ENCODE measurements at places on chromosomes 3 and 15.

GRCh38 chr3:88362428-88362827, 212.7 kb downstream of the C3orf38 start:
- no peak for DNase-seq

GRCh38 chr3:113270068-113270467, 58.7 kb downstream of the BOC start:
- no peak for DNase-seq

DNA sequence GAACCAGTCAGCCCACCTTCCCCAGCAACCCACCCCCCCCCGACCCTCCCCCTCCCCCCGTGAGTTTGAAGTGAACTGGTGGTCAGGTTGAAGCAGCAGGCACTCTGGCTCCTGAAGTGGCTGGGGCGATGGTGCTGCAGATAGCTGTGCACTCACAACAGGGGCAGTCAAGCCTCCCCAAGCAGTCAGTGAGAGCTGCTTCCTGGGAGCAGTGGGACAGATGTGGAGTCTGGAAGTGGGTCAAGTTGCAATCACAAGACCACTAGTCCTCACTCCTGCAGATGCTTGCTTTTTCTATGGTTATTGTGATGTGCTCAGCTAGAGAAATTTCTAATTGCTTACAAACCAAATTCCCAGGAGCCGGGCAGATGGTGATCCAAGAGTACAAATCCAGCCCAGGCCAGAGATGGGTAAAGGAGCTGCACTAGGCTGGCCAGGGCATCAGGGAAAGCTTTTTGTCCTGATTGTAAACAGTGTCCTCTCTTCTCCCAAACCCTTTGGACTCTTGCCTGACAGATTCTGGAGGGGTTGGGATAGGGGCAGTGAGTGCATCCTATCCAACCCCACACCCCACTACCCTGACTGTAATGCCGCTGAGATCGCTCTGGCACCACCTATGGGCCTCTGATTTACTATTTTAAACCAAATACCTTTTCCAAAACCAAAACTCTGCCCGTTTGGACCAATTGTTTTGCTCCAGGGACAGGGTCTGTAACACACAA, 9.8 kb upstream of the CLPX start:
- no peak for DNase-seq

- no peak for DNase-seq
Observed at GRCh38 chr3:172312711-172313110, 135.5 kb downstream of the GHSR start.

- no peak for DNase-seq
Observed at GRCh38 chr15:64892847-64893403, 18.8 kb upstream of the ANKDD1A start.

GRCh38 chr3:29805757-29806156, 524.9 kb downstream of the RBMS3 start:
- DNase-seq: no peak

DNA sequence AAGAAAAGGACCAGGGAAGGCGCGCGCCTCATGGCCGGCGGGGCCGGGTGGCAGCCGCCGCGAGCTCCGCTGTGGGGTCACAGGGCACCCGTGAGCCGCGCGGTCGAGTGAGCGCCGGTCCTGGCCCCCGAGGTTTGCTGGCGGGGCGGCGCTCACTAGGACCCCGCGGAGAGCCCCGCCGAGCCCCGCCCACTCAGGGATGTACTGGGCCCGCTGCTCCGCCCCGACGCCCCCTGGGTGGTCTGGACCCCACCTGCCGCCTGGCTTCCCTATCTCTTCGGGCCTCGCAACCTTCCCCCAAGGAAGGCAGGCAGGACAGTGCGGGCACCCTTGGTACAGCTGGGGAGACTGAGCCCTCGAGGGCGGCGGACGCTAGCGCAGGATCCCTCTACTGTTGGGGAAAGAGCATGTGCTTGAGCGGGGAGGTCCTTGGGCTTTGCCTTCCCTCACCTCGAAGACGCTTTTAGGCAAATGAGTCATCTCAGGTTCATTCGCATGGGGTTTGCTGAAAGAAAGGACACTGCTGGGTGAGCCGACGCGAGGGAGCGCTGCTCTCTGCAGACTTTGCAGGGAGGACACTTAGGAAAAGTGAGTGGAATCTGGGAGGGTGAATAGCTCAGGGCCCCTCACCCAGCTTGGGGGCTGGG, at the start of gene CHRNB4:
CHRNB4 (minus strand) TSS at position 109 of the 647 bp plus-strand sequence; CDS start at position 32, 77 bp downstream.
- no peak for DNase-seq

DNA sequence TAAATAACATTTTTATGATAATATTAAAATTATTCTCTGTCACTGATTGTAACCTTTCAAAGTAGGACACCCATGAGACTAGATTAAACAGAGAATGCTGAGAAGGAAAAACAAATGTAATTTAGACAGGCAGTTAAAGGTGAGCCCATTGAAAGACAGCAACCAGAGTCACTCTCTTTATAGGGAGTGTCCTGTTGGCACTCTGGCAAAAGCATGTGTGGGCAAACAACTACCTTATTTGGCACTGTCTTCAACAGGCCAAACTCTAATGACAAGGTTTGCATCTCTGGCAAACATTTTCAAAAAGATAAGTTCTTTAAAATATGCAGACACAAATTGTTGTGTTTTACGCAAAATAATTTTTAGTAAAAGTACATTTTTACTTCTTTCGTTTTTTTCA, 29.8 kb downstream of the NFKBIZ start:
- DNase-seq: no peak

DNA sequence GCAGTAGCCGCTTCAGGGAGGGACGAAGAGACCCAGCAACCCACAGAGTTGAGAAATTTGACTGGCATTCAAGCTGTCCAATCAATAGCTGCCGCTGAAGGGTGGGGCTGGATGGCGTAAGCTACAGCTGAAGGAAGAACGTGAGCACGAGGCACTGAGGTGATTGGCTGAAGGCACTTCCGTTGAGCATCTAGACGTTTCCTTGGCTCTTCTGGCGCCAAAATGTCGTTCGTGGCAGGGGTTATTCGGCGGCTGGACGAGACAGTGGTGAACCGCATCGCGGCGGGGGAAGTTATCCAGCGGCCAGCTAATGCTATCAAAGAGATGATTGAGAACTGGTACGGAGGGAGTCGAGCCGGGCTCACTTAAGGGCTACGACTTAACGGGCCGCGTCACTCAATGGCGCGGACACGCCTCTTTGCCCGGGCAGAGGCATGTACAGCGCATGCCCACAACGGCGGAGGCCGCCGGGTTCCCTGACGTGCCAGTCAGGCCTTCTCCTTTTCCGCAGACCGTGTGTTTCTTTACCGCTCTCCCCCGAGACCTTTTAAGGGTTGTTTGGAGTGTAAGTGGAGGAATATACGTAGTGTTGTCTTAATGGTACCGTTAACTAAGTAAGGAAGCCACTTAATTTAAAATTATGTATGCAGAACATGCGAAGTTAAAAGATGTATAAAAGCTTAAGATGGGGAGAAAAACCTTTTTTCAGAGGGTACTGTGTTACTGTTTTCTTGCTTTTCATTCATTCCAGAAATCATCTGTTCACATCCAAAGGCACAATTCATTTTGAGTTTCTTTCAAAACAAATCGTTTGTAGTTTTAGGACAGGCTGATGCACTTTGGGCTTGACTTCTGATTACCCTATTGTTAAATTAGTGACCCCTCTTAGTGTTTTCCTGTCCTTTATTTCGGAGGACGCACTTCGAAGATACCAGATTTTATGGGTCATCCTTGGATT, at the start of gene MLH1:
MLH1 (plus strand) TSS at position 193 of the 958 bp plus-strand sequence; CDS start at position 223, 30 bp downstream.
- peak; percentile 92 for DNase-seq

DNA sequence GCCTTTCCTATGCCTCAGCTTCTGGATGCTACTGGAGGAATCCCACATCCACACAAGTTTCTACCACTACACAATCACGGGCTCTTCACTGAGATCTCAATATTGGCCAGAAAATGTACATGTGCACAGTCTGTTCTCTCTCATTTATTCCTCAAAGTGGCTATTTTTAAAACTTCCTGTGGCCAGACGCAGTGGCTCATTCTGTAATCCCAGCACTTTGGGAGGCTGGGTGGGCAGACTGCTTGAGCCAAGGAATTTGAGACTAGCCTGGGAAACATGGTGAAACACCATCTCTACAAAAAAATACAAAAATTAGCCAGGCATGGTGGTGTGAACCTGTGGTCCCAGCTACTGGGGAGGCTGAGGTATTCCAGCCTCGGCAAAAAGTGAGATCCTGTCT, 91.4 kb upstream of the PRTG start:
- DNase-seq: no peak

DNA sequence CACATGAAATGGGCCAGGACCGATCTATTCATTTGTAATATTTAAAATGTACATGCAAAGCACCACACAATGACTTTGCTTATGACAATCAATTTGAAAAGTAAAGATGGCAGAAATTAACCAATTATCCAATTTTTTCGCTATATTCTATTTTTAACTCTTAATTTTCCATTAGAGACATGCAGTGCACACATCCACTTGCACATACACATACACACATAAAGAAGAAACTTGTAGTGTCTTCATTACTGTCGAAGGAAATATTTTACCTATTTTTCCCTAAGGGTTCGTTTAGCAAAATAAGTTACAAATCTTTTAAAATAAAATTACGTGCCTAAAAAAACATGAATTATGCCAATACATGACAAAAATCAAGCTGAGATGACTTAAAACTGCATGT, 194.3 kb upstream of the MDFIC2 start:
- no peak for DNase-seq

GRCh38 chr3:177624528-177625495, 427.5 kb upstream of the TBL1XR1 start:
- DNase-seq: no peak

- DNase-seq: no peak
Observed at GRCh38 chr3:170232266-170232665, 10.0 kb downstream of the PRKCI start.

- no peak for DNase-seq
Observed at GRCh38 chr3:174775603-174776002, 83.5 kb upstream of the NAALADL2 start.

GRCh38 chr3:90102146-90102545, 994.7 kb downstream of the EPHA3 start:
- no peak for DNase-seq

DNA sequence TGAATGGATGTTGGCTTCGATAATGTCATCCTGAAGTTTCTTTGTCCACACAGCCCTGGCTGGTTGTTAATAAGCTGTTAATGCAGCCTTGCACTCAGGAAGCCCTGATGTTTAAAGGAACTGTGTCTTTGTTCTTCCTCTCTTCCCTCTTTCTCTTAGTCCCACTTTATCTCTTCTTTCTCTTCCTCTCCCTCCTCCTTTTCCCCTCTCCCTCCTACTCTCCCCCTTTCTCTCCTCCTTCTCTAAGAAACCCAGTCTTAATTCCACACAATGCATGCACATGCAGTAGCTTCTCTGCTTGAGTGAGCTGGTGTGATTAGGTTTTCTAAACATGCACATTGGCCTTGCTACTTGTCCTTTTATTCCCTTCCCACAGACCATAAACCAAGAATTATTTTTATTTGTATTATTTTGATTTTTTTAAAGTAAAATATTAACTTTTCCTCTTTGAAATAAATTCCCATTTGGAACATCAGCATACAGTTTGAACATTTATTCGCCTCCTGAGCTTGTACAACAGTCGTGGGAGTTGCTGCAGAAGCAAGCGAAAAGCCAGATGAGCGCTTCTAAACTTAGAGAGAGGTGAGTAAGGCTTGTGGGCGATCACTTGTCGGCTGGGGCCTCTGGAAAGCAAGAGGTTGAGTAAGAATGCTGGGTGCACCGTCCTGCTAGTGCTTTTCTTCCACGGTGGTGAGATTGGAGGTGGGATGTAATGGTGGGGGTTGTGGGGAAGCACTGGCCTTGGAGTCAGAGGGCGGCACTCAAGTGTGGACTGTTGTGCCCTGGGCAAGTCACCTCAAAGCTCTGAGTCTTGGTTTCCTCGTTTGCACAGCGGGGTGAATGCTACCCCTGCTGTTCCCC, 7.2 kb downstream of the GHRL start:
- DNase-seq: no peak

- DNase-seq: no peak
Observed at GRCh38 chr3:87957575-87957974, 101.2 kb downstream of the CGGBP1 start.

GRCh38 chr3:60810881-60811280, 440.4 kb downstream of the FHIT start:
- no peak for DNase-seq

DNA sequence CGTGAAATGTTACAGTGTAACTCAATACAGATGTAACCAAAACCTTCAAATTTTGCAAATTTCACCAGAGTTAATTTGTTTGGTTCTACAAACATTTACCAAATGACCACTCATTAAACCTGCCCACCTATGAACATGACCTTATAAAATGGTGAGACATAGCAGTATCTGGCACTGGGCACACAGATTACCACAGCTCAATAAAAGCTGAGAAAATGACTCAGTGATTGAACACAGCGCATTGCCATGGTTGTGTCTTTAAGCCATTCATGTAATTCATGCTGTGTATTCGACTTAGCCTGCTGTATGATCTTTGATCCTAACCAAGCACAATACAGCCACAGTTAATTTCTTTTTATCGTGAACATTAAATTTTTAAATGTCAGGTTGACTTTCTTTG, 11.3 kb downstream of the PPARG start:
- DNase-seq: no peak

DNA sequence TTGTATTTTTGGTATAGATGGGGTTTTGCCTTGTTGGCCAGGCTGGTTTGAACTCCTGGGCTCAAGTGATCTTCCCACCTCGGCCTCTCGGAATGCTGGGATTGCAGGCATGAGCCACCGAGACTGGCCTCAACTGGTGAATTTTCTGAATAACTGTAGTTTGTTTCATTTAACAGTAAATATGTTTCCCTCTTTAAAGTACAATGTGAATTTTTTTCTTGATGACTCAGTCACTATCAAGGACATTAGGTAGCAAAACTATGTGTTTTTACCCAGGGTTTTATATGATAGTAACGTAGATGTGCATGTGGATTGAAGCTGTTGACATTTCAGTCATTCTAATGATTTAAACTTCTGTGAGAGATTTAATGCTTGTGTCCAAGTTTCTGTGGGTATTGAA, 40.2 kb upstream of the MAPKBP1 start:
- DNase-seq: no peak

GRCh38 chr15:79373728-79374127, 58.4 kb upstream of the MINAR1 start:
- no peak for DNase-seq

DNA sequence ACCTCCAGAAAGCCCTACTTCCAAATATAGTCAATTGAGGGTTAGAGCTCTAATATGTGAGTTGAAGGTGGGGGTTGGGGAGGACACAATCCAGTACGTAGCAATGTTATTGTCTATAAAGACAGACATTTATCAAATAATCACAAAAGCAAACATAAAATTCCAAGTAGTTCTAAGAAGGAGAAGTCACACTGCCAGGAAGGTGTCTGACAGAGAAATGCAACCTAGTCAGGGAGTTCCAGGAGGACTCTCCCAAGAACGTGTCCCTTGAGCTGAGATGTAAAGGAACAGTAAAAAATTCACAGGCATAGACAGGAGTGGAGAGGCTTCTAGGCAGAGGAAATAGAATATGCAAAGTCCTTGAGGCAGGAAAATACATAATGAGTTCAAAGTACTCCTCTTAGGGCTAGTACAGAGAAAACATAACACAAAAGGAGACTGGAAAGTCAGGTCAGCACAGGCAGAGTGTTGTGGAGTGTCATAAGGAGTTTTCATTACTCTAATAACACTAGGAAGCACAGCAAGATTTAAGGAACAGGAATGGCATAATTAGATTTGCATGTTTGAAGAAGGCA, 277.6 kb upstream of the STT3B start:
- DNase-seq: no peak

- DNase-seq: no peak
Observed at GRCh38 chr15:80011596-80011995, 40.6 kb upstream of the BCL2A1 start.

GRCh38 chr3:86563400-86563970, 427.5 kb downstream of the VGLL3 start:
- DNase-seq: peak; percentile 45

GRCh38 chr3:160784853-160785252, 28.8 kb downstream of the PPM1L start:
- DNase-seq: no peak

Measured in G401 (cell line).